Activated naive CD8-positive, alpha-beta T cell treated with anti-CD3 and anti-CD28 coated beads for 36 hours (primary cell): ENCODE measurements at places on chromosomes 3 and 15. TPM values are rescaled to one million over a fixed set of nuclear protein-coding genes. Genes with fewer than 3 reads are reported as not detected.

The BMF gene
- 5.1 TPM for total RNA-seq

The GOLGA6D gene
- total RNA-seq = not detected

The ALCAM gene
- total RNA-seq = 21.7 TPM

The CPNE4 gene
- not detected for total RNA-seq

The TAMM41 gene
- total RNA-seq = 27.4 TPM

The PSMA4 gene
- total RNA-seq = 338 TPM

The SOX2 gene
- total RNA-seq = not detected

The RAB6B gene
- total RNA-seq = 0.08 TPM

The UBR1 gene
- total RNA-seq = 27.5 TPM

The TICRR gene
- total RNA-seq = 23.1 TPM

The GOLGA8J gene
- total RNA-seq = not detected

The CLRN1 gene
- not detected for total RNA-seq

The CCR3 gene
- total RNA-seq = not detected

The ZCWPW2 gene
- 0.19 TPM for total RNA-seq

The ZKSCAN7 gene
- 4.5 TPM for total RNA-seq

The SYNM gene
- total RNA-seq = 0.12 TPM

The CKMT1A gene
- total RNA-seq = not detected

The NSMCE3 gene
- total RNA-seq = 8.6 TPM

The SLC12A1 gene
- not detected for total RNA-seq

The SEMA3G gene
- total RNA-seq = 0.19 TPM

The TLNRD1 gene
- 29.9 TPM for total RNA-seq

The CCRL2 gene
- 3.4 TPM for total RNA-seq
